ENCODE measurements at places on chromosomes 4 and X.

- no peak overlapping the region for H3K27ac ChIP-seq
- no peak overlapping the region for H3K4me3 ChIP-seq
- H3K27me3 ChIP-seq = no peaks in the 10 kb centered on the region
- H3K4me1 ChIP-seq = peaks cover 13% of the 10 kb centered on the region
- peaks cover 10% of the 10 kb centered on the region for H3K36me3 ChIP-seq
- no peak for DNase-seq
Observed at GRCh38 chr4:112167794-112168193, 22.5 kb downstream of the FAM241A start.

DNA sequence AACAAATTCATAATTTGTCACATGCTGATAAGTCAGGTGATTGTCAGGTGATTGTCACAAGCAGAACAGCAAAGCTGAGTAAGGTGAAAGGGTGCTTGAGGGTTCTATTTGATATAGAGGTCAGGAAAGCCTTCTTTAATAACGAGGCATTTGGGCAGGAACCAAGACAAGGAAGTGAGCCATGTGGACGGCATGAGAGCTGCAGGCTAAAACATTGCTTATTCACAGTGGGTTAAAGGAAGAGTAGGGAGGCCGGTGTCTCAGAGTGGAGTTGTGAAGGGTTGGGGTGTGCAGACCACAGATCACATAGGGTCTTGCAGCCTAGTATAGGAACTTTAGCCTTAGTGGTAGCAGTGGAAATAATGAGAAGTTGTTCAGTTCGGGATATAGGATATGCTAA, 31.3 kb upstream of the CYP2U1 start:
- H3K4me1 ChIP-seq = no peaks in the 10 kb centered on the region
- H3K4me3 ChIP-seq = no peak overlapping the region
- peaks cover 26% of the 10 kb centered on the region for H3K27me3 ChIP-seq

DNA sequence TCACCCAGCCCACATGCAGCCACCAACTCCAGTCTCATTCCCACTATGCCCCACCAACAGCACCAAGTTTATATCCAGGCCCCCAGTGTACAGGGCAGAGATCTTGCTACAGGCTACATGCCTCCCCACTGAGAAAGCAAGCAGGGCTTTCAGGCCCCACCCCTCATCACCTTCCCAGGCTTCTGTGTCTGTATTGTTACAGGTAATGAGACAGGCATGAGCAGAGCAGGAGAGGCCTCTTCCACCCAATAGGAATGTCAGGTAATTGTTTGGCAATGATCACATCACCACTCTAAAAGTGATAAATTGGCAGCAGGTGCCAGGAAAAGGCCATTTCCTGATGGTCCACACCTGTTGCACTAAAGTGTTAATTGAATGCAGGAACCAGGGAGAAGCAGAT, 102.5 kb downstream of the ZNF518B start:
- no peak overlapping the region for H3K4me3 ChIP-seq
- no peak overlapping the region for H3K27ac ChIP-seq
- peaks cover 44% of the 10 kb centered on the region for H3K27me3 ChIP-seq
- H3K36me3 ChIP-seq = no peaks in the 10 kb centered on the region
- DNase-seq = no peak
- no peaks in the 10 kb centered on the region for H3K4me1 ChIP-seq

DNA sequence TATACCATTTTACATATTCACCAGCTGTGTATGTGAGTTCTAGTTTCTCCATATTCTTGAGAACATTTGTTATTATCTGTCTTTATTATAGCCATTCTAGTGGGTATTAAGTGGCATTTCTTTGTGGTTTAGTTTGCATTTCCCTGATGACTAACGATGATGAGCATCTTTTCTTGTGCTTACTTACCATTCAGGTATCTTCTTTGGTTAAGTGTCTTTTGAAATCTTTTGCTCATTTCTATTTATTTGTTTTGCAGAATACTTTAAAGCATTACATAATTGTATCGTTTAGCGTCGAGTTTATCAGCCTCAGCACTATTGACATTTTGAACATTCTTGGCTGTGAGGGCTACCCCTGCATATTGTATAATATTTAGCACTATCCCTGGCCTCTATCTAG, 85.4 kb downstream of the FRMPD4 start:
- H3K27ac ChIP-seq = no peak overlapping the region
- no peaks in the 10 kb centered on the region for H3K36me3 ChIP-seq
- no peaks in the 10 kb centered on the region for H3K4me1 ChIP-seq
- no peaks in the 10 kb centered on the region for H3K27me3 ChIP-seq
- no peak for DNase-seq
- H3K4me3 ChIP-seq = no peak overlapping the region

GRCh38 chr4:183830438-183830985, 74.6 kb upstream of the STOX2 start:
- peaks cover 11% of the 10 kb centered on the region for H3K27me3 ChIP-seq
- H3K36me3 ChIP-seq = no peaks in the 10 kb centered on the region
- DNase-seq = no peak
- peaks cover 10% of the 10 kb centered on the region for H3K4me1 ChIP-seq
- H3K27ac ChIP-seq = no peak overlapping the region

GRCh38 chrX:43958529-43958928, 14.7 kb downstream of the NDP start:
- peak; percentile 2 for DNase-seq
- H3K27me3 ChIP-seq = peaks cover 6% of the 10 kb centered on the region
- H3K27ac ChIP-seq = no peak overlapping the region

- DNase-seq = peak; percentile 4
Observed at GRCh38 chr4:164779811-164780216, 25.9 kb downstream of the SMIM31 start.

DNA sequence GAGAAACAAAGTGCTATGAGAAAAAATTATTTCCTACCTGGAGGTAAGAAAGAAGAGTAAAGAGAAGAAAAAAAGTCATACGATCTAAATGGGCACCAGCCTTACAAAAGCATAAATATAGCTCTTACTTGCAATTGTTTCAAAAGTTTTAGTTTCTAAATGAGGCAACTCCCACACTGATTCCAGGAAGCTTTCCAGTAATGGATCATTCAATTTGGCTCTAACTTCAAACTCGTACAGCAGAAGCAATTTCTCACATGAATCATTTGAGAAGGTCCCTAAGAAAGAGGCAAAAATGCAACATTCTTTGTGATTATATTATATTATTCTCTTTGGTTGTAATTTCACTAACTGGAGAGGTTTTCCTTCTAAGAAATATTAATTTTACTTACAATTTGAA, 109.9 kb downstream of the DLG3 start:
- no peak overlapping the region for H3K27ac ChIP-seq
- H3K36me3 ChIP-seq = no peaks in the 10 kb centered on the region
- H3K4me1 ChIP-seq = no peaks in the 10 kb centered on the region
- H3K4me3 ChIP-seq = no peak overlapping the region
- DNase-seq = no peak
- H3K27me3 ChIP-seq = peaks cover under 1% of the 10 kb centered on the region

DNA sequence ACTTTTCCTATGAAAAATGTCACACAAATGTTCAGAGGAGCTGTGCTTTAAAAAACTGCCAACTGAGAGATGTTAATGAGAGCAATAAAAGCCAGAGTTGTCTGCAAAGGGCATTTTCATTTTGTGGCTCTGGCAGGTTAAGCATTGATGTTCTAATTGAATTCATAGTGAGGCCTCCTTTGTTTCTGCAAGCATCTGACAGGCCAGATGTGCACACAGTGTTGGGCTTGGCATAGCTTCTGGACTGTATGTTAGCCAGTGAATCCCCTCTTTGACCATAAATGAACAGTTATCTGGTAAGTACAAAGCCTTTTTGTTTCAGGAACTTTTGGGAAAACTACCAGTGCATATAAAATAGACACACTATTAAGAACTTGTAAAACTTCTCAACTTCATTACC, 81.9 kb downstream of the JADE3 start:
- no peaks in the 10 kb centered on the region for H3K27me3 ChIP-seq
- no peaks in the 10 kb centered on the region for H3K4me1 ChIP-seq
- no peak for DNase-seq

GRCh38 chrX:30308263-30309138, 689 bp downstream of the NR0B1 start:
- no peaks in the 10 kb centered on the region for H3K36me3 ChIP-seq
- no peak overlapping the region for H3K4me3 ChIP-seq
- no peak overlapping the region for H3K27ac ChIP-seq
- peaks cover 8% of the 10 kb centered on the region for H3K27me3 ChIP-seq
- DNase-seq = no peak

DNA sequence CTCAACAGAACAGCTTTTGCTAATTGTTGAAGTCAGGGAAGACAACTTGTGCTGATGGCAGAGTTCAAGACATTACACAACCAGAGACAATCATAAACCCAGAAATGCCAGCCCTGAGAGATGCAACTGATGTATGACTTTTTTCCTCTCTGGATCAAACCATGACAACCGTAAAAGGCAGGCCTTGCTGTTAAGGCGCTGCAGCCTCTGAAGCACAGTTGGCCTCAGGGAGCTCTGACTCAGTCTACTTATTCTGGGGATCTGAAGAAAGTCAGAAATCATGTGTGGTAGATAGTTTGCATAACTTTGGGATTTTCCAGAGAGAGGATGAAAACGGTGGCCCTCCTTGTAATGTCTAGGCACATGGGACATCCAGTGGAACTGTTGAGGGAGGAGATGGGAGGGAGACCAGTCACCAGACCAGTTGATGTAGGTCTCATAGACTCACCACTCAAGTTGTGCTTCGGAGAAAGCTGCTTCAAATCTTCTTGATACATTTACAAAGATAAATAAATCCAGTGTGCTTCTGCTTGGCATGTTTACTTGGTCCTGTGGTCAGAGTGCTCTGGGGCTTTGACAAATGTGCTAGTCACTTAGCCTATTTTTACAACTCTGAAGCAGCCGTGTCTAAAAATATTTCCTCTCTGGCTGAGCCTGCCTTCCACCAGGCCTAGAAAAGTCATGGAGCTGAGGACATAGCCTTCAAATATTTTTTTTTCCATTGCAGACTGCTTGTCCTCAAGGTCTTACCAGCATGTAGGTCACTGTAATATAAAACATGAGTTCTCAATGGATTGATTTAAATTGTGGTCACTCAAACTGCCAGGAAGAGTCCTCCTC, 7.5 kb downstream of the HADH start:
- H3K4me3 ChIP-seq = no peak overlapping the region
- peaks cover 43% of the 10 kb centered on the region for H3K4me1 ChIP-seq
- H3K36me3 ChIP-seq = peaks cover 44% of the 10 kb centered on the region
- no peaks in the 10 kb centered on the region for H3K27me3 ChIP-seq
- DNase-seq = no peak

DNA sequence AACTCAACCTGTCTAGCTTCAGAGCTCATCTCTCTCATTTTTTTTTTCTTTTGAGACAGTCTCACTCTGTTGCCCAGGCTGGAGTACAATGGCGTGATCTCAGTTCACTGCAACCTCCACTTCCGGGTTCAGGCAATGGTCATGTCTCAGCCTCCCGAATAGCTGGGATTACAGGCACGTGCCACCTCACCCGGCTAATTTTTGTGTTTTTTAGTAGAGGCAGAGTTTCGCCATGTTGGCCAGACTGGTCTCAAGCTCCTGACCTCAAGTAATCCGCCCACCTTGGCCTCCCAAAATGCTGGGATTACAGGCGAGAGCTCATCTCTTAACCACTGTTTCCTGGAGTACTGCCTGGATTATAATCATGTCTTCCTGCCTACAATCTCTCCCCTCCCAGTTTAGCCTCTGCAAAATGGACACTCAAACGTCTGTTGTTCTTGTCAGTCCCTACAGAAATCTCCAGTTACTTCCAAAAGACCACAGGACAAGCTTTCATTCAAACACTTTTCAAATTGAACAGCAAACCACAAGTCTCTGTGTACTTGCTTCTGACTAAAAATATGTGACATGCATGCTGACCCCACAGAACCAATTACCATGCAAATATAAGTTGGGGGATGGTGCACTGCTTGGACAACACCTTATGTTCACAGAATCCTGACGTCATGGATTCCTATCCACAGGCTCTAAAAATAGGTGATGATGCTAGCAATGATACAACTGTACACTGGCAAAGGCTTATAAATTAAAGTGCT, 137.2 kb downstream of the SH3KBP1 start:
- H3K27me3 ChIP-seq = no peaks in the 10 kb centered on the region
- peaks cover 31% of the 10 kb centered on the region for H3K36me3 ChIP-seq
- no peak for DNase-seq
- H3K27ac ChIP-seq = peak overlapping the region; percentile 93
- peaks cover 40% of the 10 kb centered on the region for H3K4me1 ChIP-seq

GRCh38 chrX:1521459-1521956, 15.5 kb downstream of the P2RY8 start:
- peaks cover 48% of the 10 kb centered on the region for H3K4me1 ChIP-seq
- peak overlapping the region; percentile 90 for H3K4me3 ChIP-seq
- H3K36me3 ChIP-seq = peaks cover 34% of the 10 kb centered on the region
- DNase-seq = peak; percentile 91

- H3K4me3 ChIP-seq = no peak overlapping the region
- no peaks in the 10 kb centered on the region for H3K27me3 ChIP-seq
- H3K4me1 ChIP-seq = no peaks in the 10 kb centered on the region
- no peak overlapping the region for H3K27ac ChIP-seq
- no peaks in the 10 kb centered on the region for H3K36me3 ChIP-seq
- no peak for DNase-seq
Observed at GRCh38 chr4:64682946-64683345, 273.7 kb upstream of the TECRL start.

DNA sequence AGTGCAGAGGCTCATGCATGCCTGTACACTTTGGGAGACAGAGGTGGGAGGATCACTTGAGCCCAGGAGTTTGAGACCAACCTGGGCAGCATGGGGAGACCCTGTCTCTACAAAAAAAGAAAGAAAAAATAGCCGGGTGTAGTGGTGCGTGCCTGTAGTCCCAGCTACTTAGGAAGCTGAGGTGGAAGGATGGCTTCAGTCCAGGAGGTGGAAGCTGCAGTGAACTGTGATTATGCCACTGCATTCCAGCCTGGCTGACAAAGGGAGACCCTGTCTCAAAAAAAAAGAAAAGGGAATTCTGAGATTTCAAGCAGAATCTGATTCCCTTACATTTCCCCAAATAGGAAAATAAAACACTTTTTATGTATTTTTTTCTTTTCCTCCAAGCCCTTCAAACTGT, 83.5 kb downstream of the SYNPO2 start:
- peaks cover 3% of the 10 kb centered on the region for H3K36me3 ChIP-seq
- H3K27ac ChIP-seq = no peak overlapping the region
- peaks cover 10% of the 10 kb centered on the region for H3K4me1 ChIP-seq
- H3K27me3 ChIP-seq = no peaks in the 10 kb centered on the region

GRCh38 chr4:40475609-40476008, 140.5 kb downstream of the CHRNA9 start:
- H3K27me3 ChIP-seq = no peaks in the 10 kb centered on the region
- H3K27ac ChIP-seq = no peak overlapping the region
- no peak for DNase-seq
- no peaks in the 10 kb centered on the region for H3K36me3 ChIP-seq
- H3K4me1 ChIP-seq = peaks cover 4% of the 10 kb centered on the region
- H3K4me3 ChIP-seq = no peak overlapping the region

DNA sequence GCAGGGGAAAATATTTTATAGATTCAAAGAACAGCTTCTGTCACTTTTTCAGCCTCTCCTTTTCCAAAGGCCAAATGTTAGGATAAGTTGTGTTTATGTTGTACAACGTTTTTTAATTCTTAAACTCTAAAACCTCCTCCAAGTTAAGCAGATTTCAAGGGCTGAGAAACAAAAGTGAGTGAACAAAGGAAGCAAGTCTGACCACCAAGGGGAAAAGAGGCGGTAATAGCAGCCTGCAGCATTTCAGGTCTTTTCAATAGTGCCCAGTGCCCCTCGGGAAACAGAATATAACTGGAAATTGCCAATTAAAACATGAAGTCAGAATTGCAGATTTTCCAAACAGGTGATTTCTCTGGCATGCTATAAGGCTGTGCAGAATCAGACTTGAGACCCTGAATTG, 510.0 kb upstream of the HTR2C start:
- H3K4me1 ChIP-seq = no peaks in the 10 kb centered on the region
- H3K27me3 ChIP-seq = no peaks in the 10 kb centered on the region
- DNase-seq = no peak
- no peaks in the 10 kb centered on the region for H3K36me3 ChIP-seq
- no peak overlapping the region for H3K27ac ChIP-seq

Data from stimulated activated naive B cell treated with anti-CD40 and anti-IgM and Interleukin-4, amounts not matched to agents 10 μg/mL and 1 μg/mL and 100 μg/mL, for 72 hours (primary cell).